Esophagus muscularis mucosa (tissue), 4 donors: ENCODE measurements at places on chromosomes 5 and 9. TPM values are rescaled to one million over a fixed set of nuclear protein-coding genes. Genes with fewer than 3 reads are reported as not detected.

Gene CDX1
- total RNA-seq: not detected

Gene PAX5
- total RNA-seq: 0.17 TPM

GRCh38 chr9:32339424-32339823 lies 45.0 kb upstream of the ACO1 start:
- no peak for DNase-seq

DNA sequence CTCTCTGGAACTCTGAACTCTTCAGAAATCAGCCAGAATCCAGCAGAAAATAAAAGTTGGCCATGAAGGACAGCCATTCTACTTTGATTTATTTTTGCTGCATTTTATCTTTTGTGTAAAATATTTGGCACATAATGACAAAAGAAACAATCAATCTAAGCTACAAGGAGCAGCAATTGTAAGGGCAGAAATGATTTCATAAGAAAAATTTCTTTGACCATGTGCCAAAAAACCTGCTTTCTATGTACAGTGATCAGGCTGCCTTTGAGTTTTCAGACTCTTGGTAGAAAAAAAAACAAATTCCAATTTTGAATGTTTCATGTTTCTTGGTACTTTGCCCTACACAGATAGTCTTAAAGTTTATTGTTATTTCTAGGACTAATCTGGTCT lies 69.8 kb upstream of the SLC1A3 start:
- DNase-seq: no peak

- no peak for DNase-seq
These were observed 5.4 kb upstream of the P4HA2 start for GRCh38 chr5:132233081-132233480.

DNA sequence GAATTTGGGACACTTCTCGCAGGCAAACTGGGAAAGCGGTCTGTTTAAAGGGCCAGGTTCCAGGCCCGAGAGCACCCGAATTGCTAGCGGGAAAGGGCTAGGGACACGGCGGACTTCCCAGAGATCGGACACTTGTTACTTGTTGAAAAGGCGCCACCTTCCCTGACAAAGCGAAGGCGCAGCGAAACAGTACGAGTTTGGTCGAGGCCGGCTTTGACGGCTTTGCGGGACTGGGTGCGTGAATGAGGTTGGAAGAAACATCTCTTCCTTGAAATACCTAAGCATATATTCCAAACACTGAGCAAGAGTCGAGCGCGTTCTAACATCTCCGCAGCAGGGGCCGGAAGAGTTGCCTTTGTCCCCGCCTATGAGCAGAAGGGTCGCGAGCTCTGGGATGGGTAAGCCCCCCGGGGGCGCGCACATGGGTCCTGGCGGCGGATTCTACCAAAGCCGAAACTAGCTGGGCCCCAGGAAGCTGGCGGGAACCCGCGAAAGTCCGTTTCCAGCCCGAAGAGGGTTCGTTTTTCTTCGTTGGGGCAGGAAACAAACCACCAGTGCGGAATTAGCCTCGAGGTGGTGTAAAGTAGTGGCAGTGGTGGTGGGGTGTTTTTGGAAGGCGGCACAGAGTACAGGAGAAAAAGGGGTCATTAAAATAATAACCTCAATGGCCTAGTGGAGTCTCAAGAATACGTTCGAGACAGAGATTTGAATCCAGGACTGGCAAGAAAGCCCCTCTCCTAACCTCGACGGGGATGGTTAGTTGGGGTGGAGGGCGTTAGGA lies 1.5 kb downstream of the GDNF start:
- no peak for DNase-seq

DNA sequence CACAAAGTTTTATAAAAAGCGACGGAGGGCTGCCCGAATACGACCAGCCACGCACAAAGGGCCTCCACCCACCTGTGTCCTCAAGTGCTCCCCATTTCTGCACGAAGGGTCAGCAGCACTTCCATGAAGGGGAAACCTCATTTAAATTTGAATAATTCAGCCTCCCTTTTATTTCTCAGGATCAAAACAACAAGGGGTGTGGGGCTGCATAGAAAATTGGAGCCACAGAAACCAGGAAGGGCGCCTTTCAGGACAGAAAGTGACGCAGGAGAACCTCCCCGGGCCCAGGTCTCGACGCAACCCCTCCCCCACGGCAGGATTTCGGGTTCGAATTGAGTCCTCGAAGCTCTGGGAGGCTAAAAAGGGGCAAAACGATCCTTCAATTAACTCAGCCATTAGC lies 2.1 kb downstream of the NRARP start:
- no peak for DNase-seq

GRCh38 chr5:112694853-112695709 lies 42.6 kb upstream of the APC start:
- DNase-seq: no peak
